ENCODE measurements at places on chromosomes 2 and 18.
A peak's percentile ranks its signal among the peaks of the same experiment; 100 is the strongest.

- no peak for DNase-seq
Measured at GRCh38 chr2:174784316-174784715, 20.0 kb upstream of the CHRNA1 start.

DNA sequence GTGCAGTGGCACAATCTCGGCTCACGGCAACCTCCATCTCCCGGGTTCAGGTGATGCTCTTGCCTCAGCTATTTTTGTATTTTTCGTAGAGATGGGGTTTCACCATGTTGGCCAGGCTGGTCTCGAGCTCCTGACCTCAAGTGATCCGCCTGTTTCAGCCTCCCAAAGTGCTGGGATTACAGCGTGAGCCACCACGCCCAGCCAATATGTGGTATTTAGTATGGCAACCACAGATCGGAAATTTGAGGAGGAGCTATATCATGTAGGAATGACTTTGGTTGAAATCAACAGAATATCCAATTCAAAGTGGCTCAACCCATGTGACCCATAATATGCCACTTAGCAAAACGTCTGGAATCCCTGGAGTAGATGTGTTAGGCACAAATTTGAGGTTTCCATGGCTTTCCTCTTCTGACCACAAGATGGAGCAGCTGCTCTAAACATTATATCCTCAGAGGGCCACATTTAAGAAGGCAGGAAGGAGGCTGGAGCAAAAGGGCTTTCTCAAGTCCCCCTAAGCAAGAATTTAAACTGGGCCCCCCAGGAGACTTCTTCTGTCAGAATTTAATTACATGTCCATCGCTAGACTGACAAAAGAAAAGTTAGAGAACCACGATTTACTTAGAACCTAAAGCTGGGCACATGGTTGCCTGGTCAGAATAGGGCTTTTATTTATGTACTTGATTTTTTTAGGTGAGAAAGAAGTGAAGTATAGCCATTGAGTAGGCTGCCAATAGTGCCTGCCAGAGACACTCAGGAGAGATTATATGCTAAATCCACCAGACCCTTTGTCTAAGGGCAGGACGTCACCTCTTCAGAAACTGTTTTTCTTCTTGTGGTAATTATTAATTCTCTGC lies 49.6 kb upstream of the ITSN2 start:
- DNase-seq = peak; percentile 57

DNA sequence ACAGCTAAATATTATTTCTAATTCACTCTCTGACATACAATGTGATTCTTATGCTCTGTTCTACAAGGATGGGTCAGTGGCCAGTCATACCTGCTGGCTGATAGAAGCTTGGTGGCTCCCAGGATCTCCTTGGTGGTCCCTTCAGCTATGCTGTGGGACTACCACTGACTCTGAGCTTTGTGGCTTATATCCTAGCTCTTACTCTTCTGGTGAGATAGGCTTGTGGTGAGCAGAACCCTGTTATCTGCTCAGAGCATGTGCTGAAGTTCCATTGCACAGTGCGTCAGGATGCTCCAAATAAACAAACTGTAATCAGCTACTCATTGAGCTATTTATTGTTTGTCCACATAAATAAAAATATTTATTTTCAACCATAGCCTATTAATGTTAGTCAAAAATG lies 51.7 kb downstream of the MFSD6 start:
- DNase-seq = no peak

DNA sequence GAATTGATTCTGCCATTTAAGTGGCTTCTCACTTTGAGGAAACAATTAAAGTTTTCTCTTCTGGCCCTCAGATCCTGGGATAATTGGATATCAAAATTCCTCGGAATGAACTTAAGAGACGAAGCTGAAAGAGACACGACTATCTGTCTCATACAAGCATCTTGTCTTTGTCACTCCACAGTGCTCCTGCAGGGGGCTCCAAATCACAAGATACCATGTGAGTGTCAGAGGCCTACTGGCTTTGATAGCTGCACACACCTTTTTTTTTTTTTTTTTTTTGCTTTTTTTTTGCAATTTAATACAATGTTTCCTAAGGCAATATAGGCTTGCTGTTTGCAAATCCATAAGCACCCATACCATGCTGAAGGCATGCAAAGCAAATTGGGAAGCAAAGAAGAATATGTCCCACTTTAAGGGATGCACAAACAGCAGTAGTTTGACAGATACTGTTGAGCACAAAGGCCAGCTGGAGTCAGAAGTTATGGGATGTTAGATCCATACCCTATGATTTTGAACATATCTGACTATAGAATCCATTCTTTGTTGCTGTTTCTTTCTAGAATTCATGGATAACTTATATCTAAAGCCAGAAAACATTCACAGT lies 109.0 kb upstream of the CBLN2 start:
- peak; percentile 3 for DNase-seq

DNA sequence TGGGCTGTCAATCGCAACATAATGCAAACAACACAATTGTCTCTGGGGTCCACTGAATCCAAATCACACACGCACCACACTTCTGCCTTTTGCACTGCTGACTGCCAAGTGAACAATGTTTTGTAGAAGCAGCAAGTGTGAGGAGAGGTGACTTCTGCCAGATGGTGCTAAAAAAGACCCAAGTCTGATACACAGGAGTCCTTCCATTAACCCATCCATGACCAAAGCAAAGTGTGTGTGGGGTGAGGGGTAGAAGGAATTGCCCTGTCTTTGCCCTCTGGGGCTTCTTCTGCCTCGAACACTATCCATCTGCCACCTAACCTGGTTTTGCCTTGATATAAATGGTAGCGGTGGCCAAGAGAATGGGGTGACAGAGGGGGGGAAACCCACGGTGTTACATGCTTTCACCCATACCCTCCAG lies 50.0 kb downstream of the C2orf42 start:
- no peak for DNase-seq

DNA sequence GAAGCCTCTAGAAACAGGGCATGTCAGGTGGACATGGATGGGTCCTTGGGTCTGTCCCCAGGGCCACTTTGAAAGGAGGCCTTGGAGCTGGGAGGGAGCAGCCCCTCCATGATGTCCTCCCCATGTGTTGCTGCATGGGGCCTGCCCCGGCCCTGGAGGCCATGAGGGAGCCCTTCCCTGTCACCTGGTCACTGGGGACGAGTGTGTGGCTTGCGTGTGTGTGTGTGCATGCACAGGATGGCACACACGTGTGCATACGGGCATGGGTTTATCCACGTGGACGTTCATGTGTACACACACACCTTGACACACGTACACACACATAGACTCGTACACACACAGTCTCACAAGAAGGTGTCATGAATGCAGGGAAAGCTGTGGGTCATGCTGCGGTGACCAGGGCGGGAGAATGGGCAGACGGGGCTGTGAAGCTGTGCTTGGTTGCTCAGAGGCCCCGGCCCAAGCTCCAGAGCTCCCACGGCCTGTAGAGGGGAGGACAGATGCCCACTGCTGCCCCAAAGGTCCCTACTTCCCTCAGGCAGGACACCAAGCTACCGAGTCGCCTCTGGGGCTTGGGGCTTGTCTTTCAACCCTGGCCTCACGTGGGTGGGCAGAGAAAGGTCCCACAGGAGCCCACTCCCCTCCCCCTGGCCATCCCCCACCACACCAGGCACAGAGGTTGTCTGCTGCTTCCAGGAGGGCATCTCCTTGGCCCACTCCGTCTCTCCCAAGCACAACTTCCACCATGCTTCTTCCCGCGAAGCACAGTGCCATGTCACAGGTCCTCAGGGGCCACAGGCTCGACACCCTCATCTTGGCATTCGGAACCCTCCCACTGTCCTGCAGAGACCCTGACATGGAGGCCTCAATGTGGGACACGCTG lies 42.3 kb upstream of the GPC1 start:
- no peak for DNase-seq

GRCh38 chr18:35474884-35475283 lies 22.9 kb downstream of the INO80C start:
- DNase-seq = no peak

GRCh38 chr2:75555701-75556100 lies 5.0 kb downstream of the EVA1A start:
- DNase-seq = no peak

GRCh38 chr2:113818382-113818951 lies 62.0 kb upstream of the SLC35F5 start:
- DNase-seq = peak; percentile 98

DNA sequence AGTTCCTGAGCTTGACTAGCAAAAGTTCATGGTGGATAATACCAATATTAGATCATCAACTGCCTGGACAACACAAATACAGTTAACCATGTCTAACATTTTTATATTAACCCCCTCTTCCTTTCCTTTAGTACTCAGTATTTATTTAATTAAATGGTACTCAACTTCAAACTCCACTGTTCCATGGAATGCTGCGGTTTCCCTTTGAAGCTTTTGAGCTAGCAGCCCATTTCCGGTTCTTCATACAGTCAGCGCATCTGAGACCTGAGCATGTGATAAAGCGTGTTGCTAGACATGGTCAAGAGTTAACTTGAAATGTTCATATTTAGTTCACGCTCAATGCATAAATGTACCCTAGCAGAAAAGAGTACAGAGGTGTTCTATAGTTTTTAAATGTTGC lies 278.4 kb downstream of the ALPK2 start:
- DNase-seq = no peak

GRCh38 chr2:168705534-168706470 lies 96.6 kb upstream of the NOSTRIN start:
- DNase-seq = no peak

- DNase-seq = no peak
Measured at GRCh38 chr2:99977966-99978365, 164.4 kb downstream of the AFF3 start.

DNA sequence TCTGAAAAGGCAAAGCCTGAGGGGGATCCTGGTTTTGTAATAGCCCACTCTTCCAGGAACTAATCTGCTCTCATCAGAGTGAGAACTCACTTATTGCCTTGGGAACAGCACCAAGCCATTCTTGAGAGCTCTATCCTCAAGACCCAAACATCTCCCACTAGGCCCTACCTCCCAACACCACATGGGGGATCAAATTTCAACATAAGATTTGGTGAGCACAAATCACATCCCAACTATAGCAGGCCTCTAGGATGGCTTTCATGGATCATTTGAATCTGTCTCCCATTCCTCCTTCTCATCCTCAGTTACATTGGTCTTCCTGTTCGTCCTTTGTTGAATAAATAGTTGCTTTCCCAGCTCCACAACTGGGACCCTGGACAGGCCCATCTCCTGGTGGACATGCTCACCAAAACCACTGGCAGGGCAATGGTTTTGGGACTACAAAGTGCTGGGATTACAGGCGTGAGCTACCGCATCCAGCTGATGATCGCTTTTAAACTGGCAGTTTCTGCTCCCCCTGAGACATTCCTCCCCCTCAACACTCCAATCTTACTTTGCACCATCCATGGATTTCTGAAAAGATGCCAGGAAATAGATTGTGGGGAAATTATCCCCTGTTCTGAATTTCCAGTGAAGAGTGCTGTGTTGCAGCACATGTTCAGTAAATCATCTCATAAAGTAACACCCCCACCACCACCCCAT lies 42.6 kb downstream of the MCFD2 start:
- DNase-seq = no peak

GRCh38 chr2:240952496-240953246 lies 45.7 kb upstream of the SNED1 start:
- no peak for DNase-seq

DNA sequence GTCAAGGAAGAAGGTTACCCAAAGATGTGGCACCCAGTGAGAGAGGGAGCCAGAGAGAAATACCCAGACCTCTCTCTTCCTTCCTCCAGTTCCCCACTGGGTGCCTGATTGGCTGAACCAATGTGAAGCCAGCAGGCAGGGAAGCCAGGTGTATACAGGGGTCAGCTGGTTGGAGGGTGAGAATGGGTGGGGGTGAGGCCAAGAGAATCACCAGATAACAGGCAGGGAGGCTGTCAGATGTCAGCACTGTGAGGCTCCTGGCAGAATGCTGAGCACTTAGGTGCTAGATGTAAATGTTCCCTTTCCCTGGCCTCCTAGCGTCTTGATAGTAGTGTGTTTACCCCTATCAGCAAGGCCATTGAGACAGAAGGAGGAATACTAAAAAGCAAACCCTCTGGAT lies 104.0 kb upstream of the MGAT5 start:
- DNase-seq = no peak

DNA sequence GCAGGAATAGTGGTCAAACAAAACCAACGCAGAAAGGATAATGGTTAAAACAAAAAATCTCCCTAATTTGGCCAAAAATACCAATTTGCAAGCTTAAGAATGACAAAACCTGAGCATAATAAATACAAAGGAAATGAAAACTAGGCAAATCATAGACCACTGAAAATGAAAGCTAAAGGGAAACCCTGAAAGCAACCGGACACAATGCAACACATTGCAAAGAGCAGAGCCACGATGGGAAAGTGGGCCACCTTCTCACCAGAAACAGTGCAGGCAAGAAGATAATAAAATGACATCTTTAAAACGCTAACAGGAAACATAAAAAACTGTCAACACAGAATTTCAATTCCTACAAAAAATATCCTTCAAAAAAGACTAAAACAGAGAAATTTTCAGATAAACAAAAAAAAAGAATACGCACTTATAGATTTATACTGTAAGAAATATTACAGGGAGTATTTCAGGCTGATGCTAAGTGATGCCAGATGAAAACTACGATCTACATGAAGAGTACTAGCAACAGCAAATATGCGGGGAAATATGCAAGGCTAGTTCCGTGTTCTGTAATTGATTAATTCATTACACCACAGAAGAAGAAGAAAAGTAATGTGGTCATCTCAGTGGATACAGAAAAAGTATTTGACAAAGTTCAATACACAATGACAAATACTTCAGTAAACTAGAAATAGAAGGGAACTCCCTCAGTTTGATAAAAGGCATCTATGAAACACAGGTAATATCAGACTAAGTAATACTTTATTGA lies 239.5 kb downstream of the L3MBTL4 start:
- DNase-seq = no peak

- peak; percentile 8 for DNase-seq
Measured at GRCh38 chr2:205800773-205801172, 118.5 kb downstream of the NRP2 start.

DNA sequence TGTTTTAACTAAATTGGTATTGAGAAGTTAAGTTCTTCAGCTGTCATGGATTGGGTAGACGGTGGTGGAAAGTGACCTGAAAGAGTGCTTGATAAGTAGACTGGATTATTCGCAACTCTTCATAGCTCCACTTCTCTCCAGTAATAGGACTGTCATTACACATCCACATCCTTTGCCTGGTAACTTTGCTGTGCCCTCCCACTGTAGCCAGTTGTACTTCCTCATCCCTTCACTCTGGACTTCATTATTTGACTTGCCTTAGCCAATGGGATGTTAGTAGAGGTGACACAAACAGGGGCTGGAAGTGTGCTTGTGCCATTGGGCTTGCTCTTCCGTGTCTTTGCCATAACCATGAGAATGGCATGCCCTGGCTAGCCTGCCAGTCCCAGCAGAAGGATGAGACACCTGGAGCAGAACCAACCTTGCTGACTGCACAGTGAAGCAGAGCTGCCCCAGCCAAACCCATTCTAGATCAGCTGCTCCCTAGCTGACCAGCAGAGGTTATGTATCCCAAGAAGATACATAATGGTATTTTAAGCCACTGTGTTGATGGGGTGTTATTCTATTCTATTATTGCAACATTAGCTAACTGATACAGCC lies 16.9 kb downstream of the QPCT start:
- DNase-seq = no peak

GRCh38 chr2:170586571-170587095 lies 128.5 kb upstream of the SP5 start:
- DNase-seq = no peak
